ENCODE measurements at places on chromosomes 2 and 18. TPM values are rescaled to one million over a fixed set of nuclear protein-coding genes. Genes with fewer than 3 reads are reported as not detected.

RTP5 gene
- total RNA-seq: 13.8 TPM

CFAP221 gene
- total RNA-seq: 25.4 TPM

CNGA3 gene
- 6.0 TPM for total RNA-seq

LINC00305 gene
- not detected for total RNA-seq

NFATC1 gene
- total RNA-seq: 1.4 TPM

FBXO48 gene
- 1.4 TPM for total RNA-seq

SLC9A4 gene
- 0.69 TPM for total RNA-seq

ANKRD29 gene
- 11.3 TPM for total RNA-seq

TUBB8B gene
- 0.69 TPM for total RNA-seq

LIPG gene
- total RNA-seq: 6.9 TPM

ITPRIPL1 gene
- total RNA-seq: 1.6 TPM

TNS1 gene
- 12.7 TPM for total RNA-seq

EGR4 gene
- total RNA-seq: 0.23 TPM

SATB2 gene
- total RNA-seq: 20.8 TPM

TOGARAM2 gene
- 2.3 TPM for total RNA-seq

EHD3 gene
- 15.9 TPM for total RNA-seq

CHRND gene
- total RNA-seq: 0.23 TPM

OXER1 gene
- total RNA-seq: not detected

ERBB4 gene
- 78.7 TPM for total RNA-seq

SOWAHC gene
- 27.7 TPM for total RNA-seq

HDAC4 gene
- total RNA-seq: 27.7 TPM

EIF2AK3 gene
- 21.2 TPM for total RNA-seq

SULT1C2 gene
- total RNA-seq: 0.23 TPM

C2orf80 gene
- total RNA-seq: 38.1 TPM

TEKT4 gene
- total RNA-seq: 2.5 TPM

LRATD1 gene
- total RNA-seq: 63.2 TPM

CDH20 gene
- total RNA-seq: 20.8 TPM

ZNF385B gene
- total RNA-seq: 4.6 TPM

Data from diencephalon (tissue), 1 donor.